Mesendoderm (in vitro differentiated cells): ENCODE measurements at places on chromosomes 11 and 22.
A peak's percentile ranks its signal among the peaks of the same experiment; 100 is the strongest.

DNA sequence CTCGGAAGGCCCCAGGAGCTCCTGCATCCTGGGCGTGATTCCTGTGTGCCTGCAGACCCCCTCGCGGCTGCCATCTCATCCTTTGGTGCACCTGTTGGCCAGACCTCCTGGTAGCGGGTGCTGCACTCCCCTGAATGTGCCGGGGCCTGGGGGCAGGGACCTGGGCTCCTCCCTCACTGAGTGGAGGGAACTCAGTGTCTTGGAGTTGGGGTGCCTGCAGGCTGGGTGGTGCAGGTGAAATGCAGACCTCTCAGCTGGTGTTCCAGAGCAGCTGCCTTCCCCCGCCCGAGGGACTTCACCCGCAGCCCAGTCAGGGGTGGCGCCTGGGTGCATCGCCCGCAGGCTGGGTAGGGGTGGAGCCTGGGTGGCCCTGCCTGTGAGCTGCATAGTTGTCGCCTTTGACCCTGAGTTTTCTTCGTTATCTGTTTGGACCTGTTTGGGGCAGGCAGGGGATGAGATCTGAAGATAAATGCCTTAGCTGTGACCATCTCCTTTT, 31.4 kb downstream of the LRP5 start:
- DNase-seq: no peak

- no peak for DNase-seq
Observed at GRCh38 chr11:62536301-62536957, 10.2 kb downstream of the AHNAK start.

- no peak for DNase-seq
Observed at GRCh38 chr11:13713982-13714381, 45.5 kb downstream of the FAR1 start.

- no peak for DNase-seq
Observed at GRCh38 chr11:103637295-103637694, 399.1 kb upstream of the DDI1 start.

DNA sequence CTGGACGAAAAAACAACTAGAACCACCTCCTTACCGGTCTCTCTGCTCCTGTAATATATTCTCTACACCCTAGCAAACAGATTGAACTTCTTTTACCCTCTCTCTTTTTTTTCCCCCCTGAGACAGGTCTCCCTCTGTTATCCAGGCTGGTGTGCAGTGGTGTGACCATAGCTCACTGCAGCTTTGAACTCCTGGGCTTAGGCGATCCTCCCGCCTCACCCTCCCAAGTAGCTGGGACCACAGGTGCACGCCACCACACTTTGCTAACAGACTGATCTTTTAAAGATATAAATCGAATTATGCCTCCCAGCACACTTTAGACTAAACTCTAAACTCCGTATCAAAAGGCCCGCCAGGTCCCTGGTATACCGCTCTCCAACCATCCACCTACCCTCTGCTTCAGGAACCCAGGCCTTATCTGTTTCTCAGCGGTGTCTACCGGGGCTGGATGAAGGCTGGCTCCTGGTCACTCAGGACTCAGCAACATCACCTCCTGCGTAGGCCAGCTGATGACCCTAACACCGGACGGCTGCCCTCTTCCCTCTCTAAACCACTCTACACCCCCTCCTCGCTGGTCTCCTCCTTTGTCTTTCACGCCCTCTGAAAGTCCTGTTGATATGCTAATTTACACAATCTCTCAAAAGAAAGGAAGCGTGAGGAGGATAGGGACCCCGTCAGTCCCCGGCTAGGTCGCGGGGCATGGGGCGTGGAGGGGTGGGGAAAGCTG, 745 bp downstream of the C22orf39 start:
- peak; percentile 70 for DNase-seq

GRCh38 chr11:113907681-113908080, 3.1 kb downstream of the HTR3B start:
- no peak for DNase-seq

DNA sequence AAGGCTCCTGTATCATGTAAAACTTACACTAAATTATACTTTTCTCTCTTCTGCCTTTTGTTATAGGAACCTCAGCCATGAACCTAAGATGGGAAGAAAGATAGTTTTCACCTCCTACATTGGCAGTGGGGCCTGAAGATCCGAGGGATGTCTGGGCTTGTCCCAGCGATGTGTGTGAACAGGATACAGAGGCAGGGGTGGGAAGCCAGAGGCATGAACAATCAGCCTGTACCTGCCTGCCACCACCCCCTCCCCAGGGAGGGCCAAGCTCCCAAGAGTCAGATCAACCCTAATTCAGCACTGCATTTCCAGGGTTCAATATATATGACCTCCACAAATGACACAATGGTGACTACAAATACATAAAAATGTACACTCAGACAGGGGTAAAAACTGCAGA, 9.4 kb downstream of the KIAA0930 start:
- no peak for DNase-seq

- DNase-seq: no peak
Observed at GRCh38 chr22:48476577-48476976, 1351.1 kb downstream of the BRD1 start.

DNA sequence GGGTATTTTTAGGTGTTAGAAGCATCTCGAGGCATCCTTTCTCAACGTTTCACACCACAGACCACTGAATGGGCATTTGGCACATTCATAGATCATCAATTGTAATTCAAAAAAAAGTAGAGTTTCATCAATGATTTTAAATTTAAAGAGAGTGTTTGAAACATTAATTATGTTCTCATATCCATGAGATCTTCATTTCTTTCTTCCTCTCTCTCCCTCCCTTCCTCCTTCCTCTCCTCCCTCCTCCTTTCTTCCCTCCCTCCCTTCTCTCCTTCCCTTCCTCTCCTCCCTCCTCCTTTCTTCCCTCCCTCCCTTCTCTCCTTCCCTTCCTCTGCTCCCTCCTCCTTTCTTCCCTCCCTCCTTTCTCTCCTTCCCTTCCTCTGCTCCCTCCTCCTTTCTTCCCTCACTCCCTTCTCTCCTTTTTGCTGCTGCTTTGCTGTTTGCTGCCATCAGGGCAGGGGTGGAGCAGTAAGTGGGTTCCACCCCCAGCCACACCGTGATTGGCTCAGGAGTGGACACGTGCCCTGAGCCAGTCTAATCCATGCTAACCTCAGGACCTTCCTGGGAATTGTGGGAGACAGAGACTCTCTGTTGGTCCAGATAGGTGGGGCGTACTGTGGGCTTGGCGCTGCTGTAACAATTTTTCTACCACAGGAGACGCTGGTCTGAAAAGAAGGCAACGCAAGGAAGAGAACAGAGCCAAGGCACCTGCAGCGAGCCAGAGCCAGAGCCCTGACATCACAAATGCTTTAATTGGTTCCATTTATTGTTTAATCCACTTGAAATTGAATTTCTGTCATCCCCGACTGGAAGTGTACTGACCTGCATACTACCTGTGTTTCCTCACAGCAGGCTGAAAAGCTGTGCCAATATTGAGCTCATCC, 33.7 kb upstream of the APOBEC3A start:
- DNase-seq: peak; percentile 23

DNA sequence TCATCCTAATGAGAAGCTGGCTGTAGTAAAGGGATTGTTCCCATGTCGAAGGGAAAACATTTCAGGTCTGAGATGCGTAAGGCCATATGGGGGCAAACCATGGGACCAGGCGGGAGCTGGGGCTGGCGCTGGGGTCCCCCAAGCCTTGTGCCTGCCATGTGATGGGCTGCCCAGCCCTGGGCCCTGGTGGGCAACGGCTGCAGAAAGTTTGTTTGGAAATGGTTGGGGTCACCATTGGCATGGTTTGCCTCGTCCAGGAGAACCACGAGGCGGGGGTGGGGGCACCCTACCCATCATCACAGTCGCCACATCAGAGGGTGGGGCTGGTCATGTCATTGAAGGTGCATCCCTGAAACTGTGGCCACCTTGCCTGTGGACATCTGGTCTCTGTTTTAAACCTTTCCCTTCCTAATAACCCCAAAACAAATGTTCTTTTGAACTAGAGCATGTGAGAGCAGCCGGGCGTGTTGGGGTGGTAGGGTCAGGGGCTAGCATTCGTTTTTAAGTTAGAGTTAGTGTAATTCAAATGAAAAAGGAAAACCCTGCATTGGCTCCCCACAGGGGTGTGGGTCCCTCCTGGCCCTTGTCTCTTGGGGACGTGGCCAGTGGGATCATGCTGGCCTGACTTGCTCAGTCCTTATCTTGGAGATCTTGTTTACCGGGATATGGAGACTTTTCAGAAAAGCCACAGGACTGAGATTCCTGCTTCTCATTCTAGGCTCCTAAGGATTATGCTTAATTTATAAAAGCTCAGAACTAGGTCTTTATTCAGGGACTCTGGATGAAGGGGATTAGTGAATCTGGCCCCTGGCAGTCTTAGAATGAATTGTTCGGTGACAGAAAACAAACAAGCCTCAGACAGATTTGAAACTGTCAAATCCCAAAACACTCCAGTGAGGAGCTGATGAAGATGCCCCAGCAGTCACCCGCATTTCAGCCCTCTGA, 98.5 kb downstream of the CTTN start:
- DNase-seq: peak; percentile 29

DNA sequence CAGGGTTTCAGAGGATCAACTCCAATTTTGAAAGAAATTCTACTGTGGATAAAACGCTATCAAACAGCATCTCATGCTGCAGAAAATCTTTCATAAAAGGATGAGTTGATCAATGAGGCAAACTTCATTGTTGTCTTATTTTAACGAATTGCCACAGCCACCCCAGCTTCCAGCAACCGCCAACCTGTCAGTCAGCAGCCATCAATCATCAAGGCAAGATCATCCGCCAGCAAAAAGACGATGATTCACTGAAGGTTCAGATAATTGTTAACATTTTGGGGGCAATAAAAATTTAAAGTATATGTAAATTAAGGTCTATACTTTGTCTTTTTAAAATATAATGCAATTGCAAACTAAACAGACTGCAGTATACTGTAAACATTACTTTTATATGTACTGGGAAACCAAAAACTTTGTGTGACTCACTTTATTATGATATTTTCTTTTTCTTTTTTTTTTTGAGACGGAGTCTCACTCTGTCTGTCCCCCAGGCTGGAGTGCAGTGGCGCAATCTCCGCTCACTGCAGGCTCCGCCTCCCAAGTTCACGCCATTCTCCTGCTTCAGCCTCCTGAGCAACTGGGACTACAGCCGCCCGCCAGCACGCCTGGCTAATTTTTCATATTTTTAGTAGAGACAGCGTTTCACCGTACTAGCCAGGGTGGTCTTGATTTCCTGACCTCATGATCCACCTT, 155.3 kb upstream of the SYN3 start:
- no peak for DNase-seq

GRCh38 chr22:44164031-44164430, 16.7 kb upstream of the PARVG start:
- DNase-seq: no peak
